ENCODE measurements at places on chromosomes 11 and 22.
A peak's percentile ranks its signal among the peaks of the same experiment; 100 is the strongest.

- no peak for DNase-seq
Observed at GRCh38 chr11:69305885-69306540, 12.1 kb downstream of the MYEOV start.

DNA sequence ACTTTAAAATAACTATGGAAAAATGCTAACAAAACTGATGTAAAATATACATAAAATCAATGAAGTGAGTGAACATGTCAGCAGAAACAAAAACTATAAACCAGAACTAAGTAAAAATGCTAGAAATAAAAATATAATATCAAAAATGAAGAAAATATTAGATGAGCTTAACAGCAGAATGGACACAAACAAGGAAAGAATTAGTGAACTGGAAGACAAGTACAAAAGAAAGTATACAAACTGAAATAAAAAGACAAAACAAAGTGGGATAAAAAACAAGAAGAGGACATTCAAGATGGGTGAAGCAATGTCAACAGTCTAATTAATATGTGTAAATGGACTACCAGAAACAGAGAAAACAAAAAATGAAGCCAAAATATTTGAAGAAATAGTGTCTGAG, 339.2 kb downstream of the NXPE2 start:
- no peak for DNase-seq

DNA sequence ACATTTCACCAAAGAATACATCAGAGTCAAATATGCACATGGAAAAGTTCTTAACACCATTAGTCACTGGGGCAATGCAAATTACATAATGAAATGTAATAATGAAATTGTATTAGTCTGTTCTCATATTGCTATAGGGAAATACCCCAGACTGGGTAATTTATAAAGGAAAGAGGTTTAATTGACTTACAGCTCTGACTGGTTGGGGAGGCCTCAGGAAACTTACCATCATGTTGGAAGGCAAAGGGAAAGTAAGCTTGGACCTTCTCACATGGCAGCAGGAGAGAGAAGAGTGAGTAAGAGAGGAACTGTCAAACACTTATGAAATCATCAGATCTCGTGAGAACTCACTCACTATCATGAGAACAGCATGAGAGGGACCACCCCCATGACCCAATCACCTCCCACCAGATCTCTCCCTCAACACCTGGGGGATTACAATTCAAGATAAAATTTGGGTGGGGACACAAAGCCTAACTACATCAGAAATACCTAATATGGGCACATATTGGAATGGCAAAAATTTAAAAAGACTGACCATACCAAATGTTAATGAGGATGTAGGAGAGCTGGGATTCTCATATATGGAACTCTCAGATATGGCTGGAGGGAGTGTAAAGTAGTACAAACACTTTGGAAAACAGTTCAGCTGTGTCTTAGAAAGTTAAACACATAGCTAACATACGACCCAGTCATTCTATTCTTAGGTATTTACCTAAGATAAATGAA, 65.1 kb upstream of the CD44 start:
- DNase-seq, result no peak

DNA sequence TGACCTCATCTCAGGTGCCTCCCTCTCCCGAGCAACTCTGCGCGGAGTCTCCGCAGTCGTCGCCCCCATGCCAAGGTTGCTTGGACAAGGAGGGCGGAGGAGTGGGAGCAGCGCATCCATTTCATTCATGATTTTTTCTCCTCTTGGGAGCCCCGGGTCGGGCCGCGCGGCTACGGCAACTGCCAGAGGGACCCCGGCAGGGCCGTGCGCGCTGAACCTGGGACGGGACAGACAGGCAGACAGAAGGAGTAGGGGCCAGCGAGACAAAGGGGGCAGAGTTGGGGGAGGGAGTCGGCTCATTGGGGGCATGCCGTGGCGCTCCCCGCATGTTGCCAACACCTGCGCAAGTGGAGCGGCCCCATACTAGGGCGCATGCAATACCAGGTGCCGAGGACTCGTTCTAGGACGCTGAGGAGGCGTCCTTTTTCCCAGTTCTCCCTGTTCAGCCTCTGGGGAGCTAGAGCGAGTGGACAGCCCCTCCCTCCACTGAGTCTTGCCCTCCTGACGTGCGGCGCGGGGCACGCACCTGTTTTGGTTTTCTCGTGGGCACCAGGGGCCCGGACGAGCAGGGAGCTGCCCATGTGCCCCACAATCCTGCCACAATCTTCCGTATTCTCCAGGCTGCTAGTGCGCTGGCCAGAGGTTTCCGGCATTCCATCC, 501 bp upstream of the PTPN5 start:
- peak; percentile 47 for DNase-seq

DNA sequence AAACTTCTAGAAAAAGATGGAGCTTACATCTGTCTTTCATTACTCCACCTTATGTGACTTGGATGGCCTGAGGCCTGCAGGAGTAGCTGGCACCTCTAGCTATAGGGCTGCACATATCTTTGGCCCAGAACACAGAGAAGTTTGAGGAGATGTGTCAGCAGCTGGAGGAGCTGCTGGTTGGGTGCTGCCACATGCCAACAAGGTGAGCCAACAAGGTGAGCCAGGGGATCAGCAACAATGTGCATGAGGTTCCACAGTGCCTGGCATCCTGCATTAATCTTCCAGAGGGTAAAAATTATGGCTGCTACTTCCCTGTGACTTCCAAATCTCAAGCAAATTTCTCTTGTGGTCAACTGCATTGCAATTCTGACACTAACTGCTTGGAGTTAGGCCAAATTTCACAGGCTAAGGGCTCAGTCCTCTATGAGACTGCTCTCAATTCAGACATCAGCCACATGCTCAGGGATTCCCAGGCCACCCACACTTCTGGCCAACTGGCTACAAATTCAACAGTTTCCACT, 16.0 kb downstream of the RBM7 start:
- DNase-seq, result no peak

DNA sequence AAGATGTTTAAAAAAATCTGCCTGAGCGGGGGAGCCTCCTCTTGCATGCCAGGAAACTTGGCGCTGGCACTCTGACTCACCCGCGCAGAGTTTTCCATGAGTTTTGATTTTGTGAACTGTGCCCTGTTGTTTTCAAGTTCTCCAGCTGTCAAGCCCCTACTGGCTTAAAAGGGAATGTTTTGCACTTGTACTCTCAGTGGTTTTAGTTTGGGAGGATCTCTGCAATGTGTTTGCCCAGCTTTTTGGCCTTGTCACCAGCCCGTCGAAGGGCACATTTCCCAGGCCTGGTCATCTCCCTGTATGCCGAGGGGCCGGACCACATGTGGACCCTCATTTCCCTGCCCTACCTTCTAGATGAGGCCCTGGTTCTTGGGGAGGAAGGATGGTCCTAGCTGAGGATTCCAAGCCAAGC, 12.2 kb downstream of the MRGPRF start:
- DNase-seq, result peak; percentile 37

- no peak for DNase-seq
Observed at GRCh38 chr11:706439-706956, 467 bp downstream of the EPS8L2 start.

DNA sequence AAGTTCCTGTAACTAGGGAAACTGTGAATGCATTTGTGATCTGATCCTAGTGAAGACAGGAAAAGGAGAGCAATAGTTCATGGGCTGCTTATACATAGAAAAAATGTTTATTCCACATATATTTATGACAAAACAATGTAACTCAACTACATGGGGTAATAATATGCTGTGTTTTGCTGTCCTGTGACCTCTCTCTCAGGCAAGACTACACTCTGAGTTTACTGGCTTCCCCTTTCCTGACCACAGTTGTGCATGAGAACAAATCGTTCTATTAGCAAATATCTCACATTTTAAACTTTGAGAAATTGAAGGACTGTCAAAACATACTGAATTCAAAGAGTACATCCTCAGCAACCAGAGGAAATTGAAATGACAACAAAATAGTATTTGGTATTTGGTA, 161.9 kb upstream of the TRPC6 start:
- DNase-seq, result no peak

DNA sequence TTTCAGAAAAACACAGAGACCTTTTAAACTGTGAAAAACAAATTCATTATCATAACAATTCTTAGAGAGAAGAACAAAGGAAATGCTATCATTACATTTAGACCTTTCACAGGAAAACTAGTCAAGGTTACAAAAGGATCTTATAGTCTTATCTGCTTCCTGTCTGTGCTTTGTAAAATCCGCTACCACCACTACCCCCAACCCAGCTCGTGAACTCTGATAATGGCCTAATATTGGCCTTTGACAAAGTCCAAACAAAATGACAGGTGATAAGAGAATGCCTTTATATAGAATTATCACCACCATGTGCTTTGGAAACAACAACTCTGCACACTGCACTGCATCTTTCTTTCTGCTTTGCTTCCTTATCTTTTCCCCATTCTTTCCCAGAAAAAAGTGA, 272.5 kb downstream of the SBF2 start:
- peak; percentile 20 for DNase-seq

DNA sequence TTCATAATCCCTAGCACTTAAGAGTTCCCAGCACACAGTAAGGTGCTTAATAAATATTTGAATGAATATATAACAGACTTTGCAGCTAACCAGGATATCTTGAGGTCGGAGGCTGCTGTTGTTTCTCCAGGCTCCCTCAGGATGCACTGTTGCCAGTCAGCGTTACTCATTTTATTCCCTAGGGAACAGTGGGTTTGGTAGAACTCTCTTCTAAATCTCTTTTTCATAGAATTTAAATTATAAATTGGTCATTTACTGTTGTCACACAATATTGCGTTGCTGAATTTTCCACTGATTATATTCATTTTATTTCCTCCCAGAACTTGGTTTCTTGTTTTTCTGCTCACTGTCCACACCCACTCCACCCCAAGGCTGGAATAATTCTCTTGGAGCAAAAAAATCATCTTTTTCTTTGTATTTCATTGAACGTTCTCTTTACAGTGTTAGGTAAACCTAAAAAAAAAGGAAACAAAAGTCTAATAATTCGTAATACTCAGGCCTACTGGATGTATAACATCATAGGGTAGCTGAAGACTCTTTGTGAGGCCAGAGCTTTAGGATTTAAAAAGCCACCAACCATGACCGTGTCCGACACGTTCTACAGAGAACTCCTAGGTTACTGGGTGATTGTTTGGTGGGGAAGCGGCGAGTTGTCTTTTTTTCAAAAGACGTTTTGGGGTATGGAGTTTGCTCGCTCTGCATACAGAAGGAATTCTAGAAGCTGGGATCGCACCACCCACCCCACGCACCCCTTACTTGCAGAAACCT, 766 bp upstream of the CAPRIN1 start:
- no peak for DNase-seq

DNA sequence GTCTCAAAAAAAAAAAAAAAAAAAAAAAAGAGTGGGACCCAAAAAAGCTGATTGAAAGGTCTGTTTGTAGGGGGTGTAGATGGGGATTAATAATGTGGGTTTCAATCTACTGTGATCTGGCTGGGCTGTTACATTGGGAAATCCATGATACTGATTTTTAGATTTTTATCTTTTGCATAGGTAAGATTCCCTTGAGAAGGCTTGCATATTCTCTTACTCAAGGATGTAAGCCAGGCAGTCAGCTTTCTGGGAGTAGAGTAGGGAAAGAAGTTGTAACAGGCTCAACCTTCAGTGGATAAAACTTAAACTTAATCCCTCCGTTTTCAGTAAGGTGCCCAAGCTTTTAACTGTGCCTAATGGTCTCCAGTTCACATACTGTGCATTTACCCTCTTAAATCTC, 1.9 kb upstream of the CHEK1 start:
- no peak for DNase-seq

DNA sequence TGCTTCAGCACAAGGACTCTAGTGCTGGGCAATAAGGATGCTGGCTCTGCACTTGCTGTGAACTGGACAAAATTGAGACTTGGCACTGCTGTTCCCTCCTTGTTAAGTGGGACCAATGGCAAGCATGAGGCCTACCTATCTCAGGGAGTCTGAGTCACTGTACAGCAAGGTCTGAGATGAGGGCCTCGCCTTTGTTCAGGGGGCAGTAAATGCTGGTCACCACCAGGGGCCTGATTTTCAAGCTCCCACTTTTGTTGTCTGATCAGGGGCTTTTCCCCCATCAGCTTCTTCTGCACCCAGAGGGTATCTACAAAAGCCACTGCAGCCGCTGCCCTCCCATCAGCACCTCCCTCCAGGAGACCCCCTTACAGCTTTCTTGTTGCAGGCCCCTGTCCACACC, 22.8 kb downstream of the DHCR7 start:
- peak; percentile 48 for DNase-seq

DNA sequence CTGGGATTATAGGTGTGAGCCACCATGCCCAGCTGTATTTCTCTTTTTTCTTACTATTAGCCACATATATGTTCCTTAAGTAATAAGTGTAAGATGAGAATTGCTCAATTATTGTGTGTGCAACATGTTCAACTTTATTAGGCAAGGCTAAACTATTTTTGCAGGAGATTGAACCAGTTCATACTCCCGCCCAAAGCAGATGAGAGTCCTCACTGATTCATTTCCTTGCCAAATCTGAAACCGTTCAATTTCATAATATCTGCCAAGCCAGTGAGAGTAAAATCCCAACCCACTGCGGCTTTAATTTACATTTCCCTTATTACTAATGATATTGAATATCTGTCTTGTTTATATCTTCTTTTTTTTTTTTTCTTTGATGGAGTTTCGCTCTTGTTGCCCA, 48.4 kb downstream of the KCNJ4 start:
- no peak for DNase-seq

GRCh38 chr11:108224366-108224765, 1.5 kb downstream of the ATM start:
- DNase-seq, result no peak

DNA sequence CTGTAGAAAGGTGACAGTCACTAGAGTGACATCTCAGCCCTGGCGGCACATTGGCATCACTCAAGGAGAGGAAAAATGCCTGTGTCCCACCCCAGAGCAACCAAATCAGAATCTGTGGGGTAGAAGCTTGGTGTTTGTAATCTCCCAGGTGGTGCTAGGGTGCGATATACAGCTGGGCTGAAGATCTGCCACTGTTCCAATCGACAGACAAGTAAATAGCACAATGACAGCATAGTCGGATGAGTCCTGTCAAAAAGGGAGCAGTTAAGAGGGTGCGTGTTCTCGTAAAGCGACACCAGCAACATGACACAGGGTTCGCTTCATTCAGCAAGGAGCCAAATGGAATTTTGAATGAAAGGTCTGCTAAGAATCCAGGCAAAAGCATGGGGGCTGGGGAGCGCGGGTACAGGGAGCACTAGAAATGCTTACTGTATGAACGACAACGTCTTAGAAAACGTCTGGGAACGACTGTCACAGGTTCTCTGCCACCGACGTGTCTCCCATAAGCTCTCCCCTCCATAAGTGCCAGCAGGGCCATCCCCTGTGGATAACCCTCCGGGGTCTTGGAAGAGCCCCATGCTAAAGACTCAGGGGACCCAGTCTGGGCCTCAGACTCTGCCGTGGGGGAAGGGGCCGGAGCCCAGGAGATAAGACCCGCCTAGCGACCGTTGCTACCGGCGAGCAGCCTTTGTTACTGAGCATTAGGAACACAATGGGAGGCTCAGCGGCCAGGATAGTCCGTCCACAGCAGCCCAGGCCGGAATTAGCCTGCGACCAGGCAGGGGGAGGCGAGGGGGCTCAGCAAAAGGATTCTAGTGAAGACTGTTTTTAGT, 20.8 kb downstream of the ADA2 start:
- peak; percentile 98 for DNase-seq

- DNase-seq, result no peak
Observed at GRCh38 chr22:23452231-23453010, 127.7 kb downstream of the IGLL1 start.

GRCh38 chr11:15824060-15824459, 532.3 kb downstream of the SOX6 start:
- DNase-seq, result no peak
